Fibroblast of skin of left quadriceps (primary cell): ENCODE measurements at places on chromosomes 6 and 20.

GRCh38 chr20:23344336-23344735 is 6.3 kb upstream of the NXT1 start:
- DNase-seq: no peak

DNA sequence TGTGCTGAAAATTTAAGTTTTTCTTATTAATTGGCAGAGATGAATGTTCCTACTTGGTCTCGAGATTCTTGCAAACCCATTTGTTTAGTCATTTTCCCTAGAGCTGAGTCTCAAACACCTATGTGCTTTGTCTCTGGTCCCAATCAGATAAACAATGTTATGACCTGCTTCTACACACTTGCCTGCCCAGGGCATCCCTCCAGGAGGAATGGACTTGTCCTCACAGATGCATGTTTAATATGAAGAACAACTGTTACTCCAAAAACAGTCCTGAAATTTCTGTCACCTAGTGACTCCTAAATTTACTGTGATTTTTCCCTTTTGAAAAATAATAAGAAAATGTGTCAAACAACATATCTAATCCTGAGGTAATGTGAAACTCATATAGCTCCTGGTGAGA is 43.7 kb downstream of the HDGFL1 start:
- DNase-seq: no peak

DNA sequence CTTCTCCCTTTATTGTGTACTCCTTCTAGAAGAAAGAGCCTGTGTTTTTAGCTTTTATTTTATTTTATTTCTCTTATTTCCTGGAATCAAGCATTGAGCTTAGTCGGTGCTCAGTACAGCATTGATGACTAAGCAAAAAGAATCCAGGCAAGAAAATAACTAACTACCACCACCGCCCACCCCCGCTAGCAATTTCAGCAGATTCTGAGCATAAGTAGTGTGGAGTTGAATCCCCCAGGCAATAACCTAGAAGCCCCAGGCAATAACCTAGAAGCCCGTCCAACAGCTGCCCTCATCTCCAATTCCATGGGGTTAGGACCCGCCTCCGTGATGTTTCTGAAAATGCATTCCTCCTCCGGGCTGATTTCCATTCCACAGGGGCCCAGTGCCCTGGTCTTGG is 258.0 kb upstream of the TAB2 start:
- no peak for DNase-seq

DNA sequence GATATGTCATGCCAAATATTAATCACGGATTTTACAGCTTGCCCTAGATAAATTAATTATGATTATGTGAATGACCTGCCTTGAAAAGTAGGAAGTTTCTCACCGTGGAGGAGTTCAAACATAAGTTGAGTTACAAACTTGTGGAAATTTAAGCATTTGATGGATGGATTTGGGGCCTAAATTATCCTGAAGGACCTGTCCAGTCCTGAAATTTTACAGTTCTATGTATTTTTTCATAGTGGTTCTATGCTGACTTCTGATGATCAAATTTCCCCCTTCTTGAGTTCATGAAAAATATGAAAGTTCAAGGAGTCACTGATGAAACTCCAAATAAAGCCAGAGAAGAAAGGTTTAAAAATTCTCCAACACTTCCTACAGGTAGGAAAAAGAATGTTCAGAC is 178.6 kb downstream of the SLC35F1 start:
- DNase-seq: no peak
